ENCODE measurements at places on chromosomes 6 and 20.

- DNase-seq: no peak
Measured at GRCh38 chr6:156016186-156016976, 560.7 kb upstream of the NOX3 start.

GRCh38 chr20:62595491-62595890, 46.8 kb upstream of the SLCO4A1 start:
- peak; percentile 17 for DNase-seq

DNA sequence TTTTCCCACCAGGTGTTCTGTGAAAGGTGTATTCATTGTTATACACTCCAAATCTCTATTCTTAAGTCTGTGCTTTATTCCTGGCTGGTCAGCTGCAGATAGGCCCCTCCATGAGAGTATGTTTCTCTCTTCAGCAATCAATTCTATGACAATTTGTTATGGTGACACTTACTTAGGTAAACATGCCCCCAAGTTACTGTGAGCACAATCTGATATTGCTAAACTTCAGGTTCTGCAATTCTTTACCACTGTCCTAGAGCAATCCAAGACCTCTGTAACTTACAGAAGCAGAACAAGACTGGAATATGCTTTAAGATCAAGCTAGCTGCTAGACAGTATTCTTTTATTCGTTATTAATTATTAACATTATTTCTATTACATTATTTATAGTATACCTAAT, 391.9 kb downstream of the FRK start:
- DNase-seq: no peak

- DNase-seq: no peak
Measured at GRCh38 chr20:44770484-44771171, 25.0 kb downstream of the KCNK15 start.

GRCh38 chr20:23881371-23881770, 1.8 kb upstream of the CST5 start:
- DNase-seq: no peak

DNA sequence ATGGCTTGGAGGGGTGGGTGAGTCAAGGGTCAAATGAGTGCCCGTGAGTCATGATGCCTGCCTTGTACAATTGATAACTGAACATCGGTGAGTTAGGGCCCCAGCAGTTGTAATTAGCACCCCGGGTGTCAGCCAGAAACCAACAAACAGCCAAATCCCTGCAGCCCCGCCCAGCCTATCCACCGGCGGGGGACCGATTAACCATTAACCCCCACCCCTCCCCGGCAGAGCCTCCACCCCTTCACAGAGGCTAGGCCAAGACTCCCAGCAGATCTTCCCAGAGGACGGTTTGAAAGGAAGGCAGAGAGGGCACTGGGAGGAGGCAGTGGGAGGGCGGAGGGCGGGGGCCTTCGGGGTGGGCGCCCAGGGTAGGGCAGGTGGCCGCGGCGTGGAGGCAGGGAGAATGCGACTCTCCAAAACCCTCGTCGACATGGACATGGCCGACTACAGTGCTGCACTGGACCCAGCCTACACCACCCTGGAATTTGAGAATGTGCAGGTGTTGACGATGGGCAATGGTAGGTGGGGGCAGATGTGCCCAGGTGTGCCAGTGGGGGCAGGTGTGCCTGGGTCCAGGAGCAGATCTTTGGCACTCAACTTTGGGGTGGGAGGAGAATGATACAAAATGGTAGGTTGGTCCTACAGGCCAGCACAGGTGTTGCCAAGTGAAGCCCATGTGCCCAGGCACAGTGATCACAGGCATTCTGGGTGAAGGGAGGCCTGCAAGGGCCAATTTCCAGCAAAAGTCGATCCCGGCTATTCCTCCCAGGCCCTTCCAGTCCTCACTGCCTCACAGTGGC, 45.7 kb downstream of the HNF4A start:
- DNase-seq: no peak
